ENCODE measurements at places on chromosomes 3 and 15.

DNA sequence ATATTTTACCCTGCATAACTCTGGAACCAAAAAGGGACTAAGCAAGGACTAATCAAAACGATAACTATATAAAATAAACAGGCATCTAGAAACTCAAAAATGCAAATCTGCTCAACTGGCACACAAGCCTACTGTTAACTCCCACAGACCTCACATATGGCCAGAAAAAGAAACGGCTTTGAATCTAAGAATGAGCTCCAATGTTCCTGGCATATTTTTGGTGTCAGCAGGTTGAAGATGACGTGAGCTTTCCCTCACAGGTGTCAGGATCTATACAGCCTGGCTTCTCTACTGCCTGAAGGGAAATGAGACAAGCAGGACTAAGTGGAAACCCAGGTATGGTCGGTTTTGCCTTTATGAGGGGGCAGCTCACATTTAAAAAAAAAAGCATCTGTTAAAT is 120.1 kb upstream of the SPATA12 start:
- no peak for DNase-seq

- no peak for DNase-seq
Measured at GRCh38 chr15:75112278-75112847, 89.0 kb downstream of the PPCDC start.

GRCh38 chr15:43134157-43134635 is 810 bp downstream of the TMEM62 start:
- DNase-seq, result no peak

DNA sequence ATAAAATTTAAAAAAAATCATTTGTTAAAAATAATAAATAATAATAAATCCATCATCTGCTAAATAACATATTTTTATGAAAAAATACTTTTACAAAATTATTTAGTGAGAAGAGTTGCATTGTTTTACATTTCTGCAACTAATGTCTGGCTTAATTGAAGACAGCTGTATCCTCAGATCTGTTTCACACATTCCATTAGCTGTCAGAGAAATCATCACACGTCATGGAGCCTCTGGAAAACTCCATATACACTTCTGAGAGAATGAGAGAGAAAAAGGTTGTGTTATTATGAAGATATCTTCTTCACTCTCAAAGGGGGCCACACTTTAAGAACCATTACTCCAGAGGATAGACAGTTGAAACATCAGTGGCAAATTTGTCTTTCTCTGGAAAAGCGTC is 40.8 kb downstream of the CMSS1 start:
- no peak for DNase-seq

- no peak for DNase-seq
Measured at GRCh38 chr3:16242177-16242576, 22.6 kb downstream of the DPH3 start.

GRCh38 chr15:68173119-68173518 is 32.0 kb downstream of the CALML4 start:
- DNase-seq, result no peak

DNA sequence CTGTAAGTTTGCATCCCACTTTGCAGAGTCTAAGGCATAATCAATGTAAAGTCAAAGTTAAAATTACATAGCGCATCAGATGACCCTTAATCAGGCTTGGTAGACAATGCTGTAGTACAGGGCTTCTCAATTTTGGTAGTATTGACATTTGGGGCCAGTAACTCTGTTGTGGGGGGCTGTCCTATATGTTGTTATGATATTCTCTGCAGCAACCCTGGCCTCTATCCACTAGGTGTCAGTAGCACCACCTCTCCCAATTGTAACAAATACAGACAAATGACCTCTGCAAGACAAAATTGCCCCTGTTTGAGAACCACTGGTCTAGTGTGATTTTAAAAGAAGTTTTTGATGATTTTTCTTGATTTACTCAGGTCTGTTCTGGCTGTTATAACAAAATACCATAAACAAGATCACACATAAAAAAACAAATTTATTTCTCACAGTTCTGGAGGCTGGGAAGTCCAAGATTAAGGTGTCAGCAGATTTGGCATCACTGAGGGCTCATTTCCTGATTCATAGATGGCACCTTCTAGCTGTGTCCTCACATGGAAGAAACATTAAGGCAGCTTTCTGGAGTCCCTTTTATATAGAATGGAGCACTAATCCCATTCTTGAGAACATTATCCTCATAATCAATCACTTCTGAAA is 37.6 kb upstream of the SLC9A9 start:
- no peak for DNase-seq

GRCh38 chr3:51686512-51687215 is 15.6 kb downstream of the TEX264 start:
- peak; percentile 73 for DNase-seq

DNA sequence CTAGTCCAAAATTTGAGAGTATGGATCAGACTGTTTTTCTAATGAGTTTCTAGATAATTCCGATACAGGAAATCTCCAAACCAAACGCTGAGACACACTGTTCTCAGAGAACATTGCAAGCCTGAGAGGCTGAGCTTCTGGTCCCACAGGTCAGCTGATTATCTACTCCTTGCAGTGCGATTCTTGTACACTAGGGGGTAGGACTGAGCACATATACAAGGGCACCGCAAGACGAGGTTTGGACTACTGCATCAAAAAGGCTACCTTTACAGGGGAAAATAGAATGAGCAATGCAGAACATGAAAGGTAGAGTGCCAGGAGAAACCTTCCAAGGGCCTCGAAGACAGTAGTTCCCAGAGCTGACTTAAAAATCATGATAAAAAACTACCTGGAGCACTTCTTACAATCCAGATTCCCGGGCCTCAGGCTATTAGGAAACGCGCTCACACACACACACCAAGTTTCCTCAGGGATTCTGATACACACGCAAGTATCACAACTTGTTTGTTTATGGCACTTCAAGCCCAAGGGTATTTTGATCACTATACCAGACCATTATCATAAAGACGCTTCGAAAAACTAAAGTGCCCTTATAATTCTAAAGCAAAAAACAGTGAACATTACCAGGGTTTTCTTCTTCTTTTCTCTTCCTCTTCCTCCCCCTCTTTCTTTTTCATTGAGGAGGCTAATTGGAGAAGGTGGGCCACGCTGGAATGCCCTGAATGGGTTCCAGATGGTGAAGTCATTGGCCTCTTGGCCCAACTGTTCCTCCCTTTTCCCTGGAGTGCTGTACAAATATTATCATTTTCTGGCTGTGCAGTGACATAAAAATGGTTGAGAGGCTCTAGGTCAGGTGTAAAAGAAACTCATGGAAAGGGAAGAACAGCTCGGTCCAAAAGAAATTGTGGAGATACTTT is 61.8 kb downstream of the SLC12A8 start:
- DNase-seq, result no peak

- no peak for DNase-seq
Measured at GRCh38 chr3:156299569-156299968, 179.2 kb downstream of the KCNAB1 start.

DNA sequence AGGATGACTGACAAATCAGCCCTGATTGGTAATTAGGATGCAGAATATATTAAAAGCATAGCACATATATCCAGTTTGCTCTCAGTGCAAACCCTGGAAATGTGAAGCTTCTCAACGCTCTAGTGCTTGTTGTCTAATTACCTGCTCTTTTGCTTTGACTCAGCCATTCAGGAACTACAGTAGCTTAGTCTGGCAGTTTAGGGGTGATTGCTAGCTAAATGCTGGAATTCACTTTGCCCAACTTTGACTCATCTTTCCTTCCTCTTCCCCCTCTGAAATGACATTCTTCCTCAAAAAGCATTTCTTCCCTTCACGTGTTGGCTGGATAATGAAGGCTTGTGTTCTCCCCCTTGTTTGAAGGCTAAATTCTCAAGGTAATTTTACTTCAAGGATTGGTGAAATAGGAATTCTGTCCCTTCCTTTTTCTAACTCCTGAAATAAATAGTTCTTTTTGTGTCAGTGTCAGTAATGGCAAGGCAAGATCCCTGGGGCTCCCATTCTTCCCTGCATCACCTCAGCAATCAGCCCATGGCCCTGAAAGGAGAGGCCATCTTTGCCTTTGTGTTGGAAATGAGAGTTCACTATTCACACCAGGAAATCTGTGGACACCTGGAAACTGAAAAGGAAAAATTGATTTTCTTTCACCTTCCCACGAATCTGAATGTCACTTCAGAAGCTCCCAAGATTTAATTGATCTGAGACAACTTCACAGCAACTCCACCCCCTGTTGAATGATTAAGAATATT is 103.6 kb downstream of the ECT2 start:
- DNase-seq, result no peak

DNA sequence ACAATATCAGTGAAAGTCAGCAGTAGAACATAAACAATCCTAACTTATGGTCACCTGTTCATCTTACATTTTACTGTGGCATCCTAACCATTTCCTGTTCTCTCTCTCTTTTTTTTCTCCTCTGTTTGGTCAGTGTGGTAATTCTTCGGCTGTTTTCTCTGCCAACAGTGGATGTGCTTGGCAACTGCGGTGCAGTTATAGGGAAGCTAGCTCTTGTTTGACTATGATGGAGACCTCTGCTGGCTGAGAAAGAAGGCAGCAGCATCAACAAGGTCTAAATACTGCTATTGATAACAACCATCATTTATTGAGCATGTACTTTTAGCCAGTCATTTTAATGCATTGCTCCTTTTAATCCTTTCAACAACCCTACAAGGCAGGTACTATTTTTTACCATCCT is 723 bp upstream of the DRD3 start:
- DNase-seq, result no peak

DNA sequence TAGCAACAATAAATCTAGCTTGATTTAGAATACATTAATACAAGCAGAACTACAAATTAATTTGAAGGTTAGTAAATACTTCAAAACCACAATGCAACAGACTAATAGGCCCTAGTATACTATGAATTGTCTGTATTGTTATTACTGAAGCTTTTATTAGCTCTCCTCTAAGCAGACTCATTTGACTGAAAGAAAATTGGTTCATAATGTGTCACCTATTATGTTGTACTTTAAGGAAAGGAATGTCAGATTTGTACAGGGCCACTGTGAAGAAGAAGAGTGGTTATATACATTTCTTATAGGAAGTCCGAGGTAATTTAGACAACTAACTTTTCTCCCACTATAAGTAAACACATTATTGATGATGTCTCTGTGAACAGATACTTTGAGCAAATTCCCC is 954.5 kb downstream of the ZPLD1 start:
- DNase-seq, result no peak

DNA sequence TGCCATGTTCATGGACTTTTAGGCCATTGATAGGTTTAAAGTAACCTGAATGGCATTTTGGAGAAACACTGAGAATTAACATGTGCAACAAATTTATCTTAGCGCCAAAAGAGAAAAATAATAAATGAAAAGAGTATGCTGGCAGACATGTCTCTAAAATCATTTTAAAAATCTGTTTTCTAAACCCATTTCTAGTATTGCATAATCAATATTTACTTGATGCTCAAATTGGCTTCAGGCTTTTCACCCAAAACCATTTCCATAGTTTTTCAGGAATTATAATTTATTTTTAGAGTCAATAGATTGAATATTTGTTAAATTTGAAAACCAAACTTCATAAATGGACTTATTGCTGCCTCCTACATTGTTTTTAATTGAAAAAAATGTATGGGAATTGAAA is 423.0 kb downstream of the PLOD2 start:
- no peak for DNase-seq

DNA sequence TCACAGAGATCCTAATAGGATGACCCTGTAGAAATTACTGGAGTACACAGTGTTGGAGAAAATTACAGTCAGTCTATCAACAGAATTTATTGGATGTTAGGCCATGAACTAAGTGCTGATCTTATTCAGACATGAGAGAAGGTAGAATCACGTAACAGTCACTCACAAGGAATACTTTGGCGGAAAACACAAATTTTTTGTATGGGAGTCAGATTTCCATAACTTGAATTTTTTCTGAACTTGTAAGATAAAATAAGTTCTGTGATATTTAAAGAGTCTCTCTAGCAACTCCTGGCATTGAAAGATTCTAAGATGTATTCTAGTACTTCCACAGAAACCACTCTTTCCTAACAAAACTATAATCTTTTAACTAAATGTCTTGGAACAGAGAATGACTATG is 178.8 kb upstream of the MME start:
- DNase-seq, result no peak

GRCh38 chr3:45170096-45170495 is 23.9 kb upstream of the CDCP1 start:
- DNase-seq, result no peak

GRCh38 chr15:80695911-80696661 is 976 bp downstream of the ABHD17C start:
- DNase-seq, result no peak

- DNase-seq, result no peak
Measured at GRCh38 chr15:70617911-70618287, 145.5 kb downstream of the UACA start.

DNA sequence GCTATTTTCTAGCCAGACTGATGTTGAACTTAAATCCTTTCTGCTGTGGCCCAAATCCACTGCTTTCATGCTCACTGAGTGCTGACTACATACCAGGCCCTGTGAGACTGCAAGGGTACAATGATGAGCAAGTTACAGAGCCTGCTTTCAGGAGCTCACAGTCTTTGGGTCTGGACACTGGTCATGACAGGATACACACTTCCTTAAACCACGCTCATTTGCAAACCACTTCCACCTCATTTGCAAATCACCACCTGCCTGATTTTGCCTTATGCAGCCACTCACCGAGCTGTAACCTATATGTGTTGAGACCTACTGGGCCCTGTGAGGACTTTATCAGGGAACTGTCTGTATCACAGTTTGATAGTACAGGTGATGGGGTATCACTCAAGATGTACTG is 50.2 kb upstream of the LRRC58 start:
- DNase-seq, result no peak

GRCh38 chr3:22704571-22705354 is 498.4 kb upstream of the UBE2E2 start:
- no peak for DNase-seq

DNA sequence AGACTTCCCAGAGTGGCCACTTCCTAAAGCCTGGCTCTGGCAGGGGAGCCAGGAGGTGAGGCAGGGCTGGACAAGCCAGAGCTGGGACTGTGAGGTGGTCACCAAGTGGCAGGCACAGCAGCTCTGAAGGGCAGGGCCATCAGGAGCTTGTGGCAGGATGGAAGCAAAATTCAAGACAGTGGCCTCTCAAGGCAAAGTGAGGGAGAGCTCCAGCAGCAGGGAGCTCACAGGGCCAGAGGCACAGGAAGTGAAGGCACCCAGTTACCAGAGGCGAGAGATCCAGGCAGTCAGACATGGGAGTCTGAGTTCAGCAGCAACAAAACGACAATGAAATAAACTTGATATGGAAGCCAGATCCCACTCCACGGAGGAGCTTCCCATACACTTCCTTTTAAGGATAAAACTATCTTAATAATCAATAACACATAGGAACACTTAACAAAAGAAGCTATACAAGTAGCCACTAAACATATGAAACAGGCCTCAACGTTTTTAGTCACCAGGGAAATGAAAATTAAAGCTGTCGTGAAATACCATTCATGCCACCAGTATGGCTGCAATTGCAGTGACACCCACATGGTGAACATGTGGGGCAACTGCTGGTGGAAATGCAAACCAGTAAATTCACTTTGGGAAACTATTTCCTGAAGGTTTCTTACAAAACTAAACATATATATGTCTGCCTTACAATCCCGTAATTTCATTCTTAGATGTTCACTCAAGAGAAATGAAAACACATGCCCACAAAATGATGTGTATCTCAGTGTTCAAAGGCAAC is 35.4 kb upstream of the TMEM158 start:
- DNase-seq, result no peak
